ENCODE measurements at places on chromosomes 7 and 10.

- DNase-seq = no peak
Observed at GRCh38 chr7:133513608-133514007, 260.7 kb downstream of the EXOC4 start.

GRCh38 chr10:60905580-60905979, 38.4 kb downstream of the RHOBTB1 start:
- DNase-seq = no peak

- DNase-seq = no peak
Observed at GRCh38 chr10:34151481-34151880, 663.6 kb downstream of the PARD3 start.

- no peak for DNase-seq
Observed at GRCh38 chr7:142384493-142384922, 126.7 kb upstream of the PRSS58 start.

GRCh38 chr10:15225511-15225910, 57.0 kb upstream of the NMT2 start:
- no peak for DNase-seq

GRCh38 chr10:69562731-69563254, 10.4 kb downstream of the NEUROG3 start:
- DNase-seq = no peak

DNA sequence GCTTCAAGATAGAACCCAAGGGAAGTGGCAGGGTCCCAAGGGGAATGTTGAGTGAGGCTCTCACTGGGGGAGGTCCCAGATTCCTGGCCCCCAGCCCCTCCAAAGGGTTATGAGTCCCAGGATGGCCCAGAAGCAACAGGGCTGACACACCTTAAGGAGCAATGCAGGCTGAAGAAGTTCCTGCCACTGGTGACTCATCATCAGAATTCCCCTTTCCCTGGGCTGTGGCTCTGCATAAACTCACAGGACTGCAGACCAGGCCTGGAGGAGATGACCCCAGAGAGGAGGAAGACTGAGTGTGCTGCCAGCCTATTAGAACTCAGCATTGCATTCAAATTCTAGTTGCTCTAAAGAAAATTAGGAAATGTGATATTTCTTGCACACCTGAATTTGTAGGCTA, 126.7 kb downstream of the DPP6 start:
- no peak for DNase-seq
